ENCODE measurements at places on chromosomes 6 and 20.

GRCh38 chr20:34473262-34473883 lies 42.8 kb upstream of the DYNLRB1 start:
- no peak for DNase-seq

GRCh38 chr6:16635291-16635809 lies 125.9 kb downstream of the ATXN1 start:
- DNase-seq, result no peak

DNA sequence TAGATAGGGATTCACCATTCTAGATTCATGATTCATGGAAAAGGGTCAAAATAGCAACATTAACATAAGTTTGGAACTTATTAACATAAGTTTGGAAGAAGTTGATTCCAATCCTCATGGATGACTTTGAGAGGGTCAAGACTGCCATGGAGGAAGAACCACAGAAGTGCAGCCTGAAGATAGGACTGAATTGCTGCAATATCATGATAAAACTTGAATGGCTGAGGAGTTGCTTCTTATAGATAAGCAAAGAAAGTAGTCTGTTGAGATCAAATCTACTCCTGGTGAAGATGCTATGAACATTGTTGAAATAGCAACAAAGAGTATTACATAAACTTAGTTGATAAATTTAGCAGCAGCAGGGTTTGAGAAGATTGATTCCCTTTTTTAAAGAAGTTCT lies 62.2 kb downstream of the GMDS start:
- no peak for DNase-seq

DNA sequence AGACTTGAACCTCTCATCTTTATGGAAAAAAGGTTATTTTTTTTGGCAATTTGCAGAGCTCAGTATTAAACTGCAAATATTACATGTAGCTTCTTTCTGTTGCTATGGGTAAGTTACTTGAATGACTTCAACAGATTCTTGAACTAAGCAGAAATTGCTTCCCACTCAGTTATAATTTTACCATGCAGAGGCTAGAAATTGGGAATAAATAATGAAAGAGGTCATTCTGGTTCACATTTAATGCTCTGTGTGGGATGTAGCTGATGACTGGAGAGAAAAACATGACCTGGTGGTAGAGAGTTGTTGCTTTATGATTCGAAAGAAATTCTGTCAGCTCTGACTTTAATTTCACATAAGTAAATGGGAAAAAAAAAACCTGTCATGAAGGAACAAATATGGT lies 16.8 kb upstream of the ADGB start:
- DNase-seq, result no peak

GRCh38 chr20:24766826-24767622 lies 182.0 kb upstream of the CST7 start:
- no peak for DNase-seq

GRCh38 chr6:18049646-18050045 lies 62.2 kb upstream of the KIF13A start:
- DNase-seq, result no peak

DNA sequence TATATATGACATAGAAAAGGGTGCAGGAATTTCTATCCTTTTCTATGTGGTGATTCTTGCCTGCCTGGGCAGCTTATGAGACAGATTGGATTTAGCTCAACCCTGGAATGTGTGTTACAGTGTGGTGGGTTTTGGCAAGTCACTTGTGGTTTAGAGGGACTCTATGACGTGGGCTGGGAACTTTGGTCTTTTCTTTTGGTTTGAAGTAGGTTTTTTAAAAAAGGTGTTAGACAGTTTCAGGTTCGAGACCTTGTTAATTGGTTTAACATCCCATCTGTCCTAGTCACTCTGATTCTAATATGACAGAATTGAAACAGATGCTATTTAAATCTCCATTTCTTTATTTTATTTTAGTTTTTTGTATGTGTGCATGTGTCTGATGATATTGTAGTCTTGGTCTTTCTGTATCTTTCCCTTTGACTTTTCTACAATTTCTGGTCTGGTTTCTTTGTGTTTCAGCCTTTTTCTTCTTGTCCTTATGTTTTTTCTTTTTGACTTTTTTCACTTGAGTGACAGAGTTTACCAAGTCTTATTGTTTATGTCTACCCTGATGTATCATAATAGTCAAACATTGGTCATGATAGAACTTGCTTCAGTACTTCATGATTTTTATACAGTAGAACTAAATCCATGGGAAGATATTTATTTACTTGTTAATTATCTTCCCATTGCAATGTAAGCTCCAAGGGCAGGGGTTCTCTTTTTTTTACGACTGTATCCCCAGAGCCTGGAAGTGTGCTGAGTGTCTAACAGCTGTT lies 174.3 kb downstream of the CDKAL1 start:
- DNase-seq, result no peak

- no peak for DNase-seq
These were observed at the start of gene TOX2 for GRCh38 chr20:43914311-43915210. Gene TOX2 (plus strand): TSS chr20:43914852. CDS start chr20:43914892, 40 bp downstream.

DNA sequence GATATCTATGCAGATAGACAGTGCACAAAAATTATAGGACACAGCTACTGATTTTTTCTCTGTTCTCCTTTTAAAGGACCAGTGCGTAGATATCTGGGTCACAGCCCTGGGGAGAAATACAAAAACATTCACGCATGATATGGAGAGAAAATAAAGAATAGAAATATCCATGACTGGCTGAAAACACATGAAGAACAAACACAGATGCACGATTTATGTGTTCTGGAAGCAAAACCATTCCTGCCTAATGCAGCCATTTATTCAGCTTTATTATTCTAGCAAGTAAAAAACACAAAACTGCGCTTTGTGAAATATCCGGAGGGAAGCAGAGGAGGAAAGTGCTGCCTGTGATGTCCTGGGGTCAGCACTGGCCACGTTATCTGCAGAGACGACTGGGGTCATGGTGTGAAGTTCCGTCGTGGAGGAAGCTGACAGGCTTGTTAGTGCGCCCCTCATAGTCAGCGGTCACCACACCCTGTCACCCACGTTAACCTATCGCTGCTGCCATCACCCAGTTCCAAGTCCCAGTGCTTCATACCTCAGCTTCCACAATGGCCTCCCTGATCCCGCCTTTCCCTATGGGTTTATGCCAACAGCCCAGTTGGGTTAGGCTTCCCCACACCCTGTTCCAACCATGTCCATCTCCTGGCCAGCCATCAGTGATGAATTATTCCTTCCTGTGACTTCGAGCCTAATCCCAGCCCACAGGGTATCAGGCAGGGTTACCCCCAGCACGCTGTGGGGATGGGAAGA lies 86.6 kb upstream of the RPS6KA2 start:
- no peak for DNase-seq

GRCh38 chr20:10579942-10580341 lies 93.9 kb downstream of the JAG1 start:
- DNase-seq, result no peak

GRCh38 chr20:52731093-52731492 lies 241.1 kb upstream of the TSHZ2 start:
- peak; percentile 74 for DNase-seq

DNA sequence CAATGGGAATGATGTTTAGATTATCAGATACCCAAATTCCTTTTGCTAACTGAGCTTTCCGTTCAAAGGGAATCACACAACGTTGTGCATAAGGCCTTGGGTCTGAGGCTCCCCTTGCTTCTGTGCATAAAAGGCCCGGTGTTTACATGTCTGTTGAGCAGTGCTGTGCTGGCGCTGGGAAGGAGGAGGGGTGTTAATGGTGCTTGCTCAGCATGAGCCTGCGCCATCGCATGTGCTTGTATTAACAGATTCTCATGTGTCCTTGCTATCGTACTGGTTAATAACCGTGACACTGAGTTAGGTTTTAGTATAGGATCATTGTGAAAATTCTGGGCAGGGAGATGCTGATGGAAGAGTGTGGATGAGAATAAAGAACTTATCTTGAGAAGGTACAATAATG lies 62.3 kb upstream of the TRAF3IP2 start:
- no peak for DNase-seq

- no peak for DNase-seq
These were observed 1144.5 kb downstream of the HACE1 start for GRCh38 chr6:103715269-103715668.

GRCh38 chr6:31521835-31522234 lies 6.9 kb upstream of the MCCD1 start:
- no peak for DNase-seq

- DNase-seq, result no peak
These were observed 564.8 kb downstream of the LMBRD1 start for GRCh38 chr6:69232008-69232407.

- DNase-seq, result no peak
These were observed 14.7 kb downstream of the KCNQ2 start for GRCh38 chr20:63457737-63458136.

- DNase-seq, result no peak
These were observed 698.1 kb downstream of the DHX35 start for GRCh38 chr20:39660226-39660625.

DNA sequence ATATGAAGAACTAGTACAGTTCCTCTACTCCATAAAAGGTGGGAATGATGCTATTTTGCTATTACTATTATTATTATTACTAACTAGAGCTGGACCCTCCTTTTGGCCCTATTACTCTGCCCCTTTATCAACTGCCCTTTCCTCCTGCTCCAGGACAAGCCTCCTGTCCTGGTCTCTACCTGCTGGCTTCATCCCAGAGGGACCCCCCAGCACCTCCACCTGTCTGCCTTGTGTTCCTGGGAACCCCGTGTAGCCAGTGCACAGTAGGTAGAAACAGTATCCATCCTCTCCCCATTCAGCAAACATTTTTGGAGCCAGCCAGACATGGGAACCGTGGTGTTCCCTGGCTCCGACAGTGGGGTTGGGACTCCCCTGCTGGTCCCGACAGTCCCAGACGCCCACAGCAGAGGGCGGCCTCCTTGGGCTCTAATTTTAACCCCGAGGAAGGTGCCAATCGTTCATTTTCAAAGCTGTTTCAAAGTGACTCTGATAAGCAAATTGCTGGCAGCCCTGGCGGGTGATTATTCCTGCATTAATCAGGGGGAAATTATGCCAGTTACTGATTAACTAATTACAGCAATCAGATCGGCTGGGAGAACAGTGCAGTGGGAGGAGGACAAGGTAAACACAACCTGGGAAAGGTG lies 44.2 kb upstream of the MDGA1 start:
- no peak for DNase-seq

- no peak for DNase-seq
These were observed 40.4 kb downstream of the IRF4 start for GRCh38 chr6:431986-432385.

DNA sequence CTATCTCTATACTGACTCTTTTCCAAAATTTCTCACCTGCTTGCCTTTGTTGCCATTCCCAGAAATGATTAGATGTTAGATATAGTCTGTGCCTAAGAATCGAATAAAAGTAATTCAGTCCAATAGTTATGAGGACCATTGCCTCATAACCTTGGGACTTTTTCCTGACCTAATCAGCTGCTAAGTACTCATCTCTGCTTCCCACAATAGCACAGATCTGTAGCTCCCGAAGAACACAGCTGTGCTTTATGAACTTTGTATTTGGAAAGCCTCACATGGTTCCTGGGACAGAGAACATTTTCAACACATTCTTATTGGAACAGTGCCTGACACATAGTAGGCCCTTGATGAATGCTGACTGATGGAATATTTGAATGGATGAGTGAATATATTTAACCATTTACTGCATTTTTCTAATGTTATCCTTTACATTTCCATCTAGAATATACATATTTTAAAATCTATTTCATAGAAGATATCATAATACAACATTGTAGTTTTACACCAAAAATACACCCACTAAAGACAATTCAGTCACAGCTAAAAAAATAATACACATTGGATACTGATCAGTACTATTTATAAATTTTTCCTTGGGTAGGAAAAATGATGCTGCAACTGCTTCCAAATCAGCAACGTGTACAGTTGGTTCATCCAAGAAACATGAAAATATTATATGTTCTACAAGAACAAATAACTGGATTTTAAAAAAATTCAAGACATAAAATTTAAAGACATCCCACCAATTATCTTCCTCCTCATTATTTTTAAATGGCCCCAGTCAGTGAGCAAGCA lies 53.9 kb downstream of the HS3ST5 start:
- no peak for DNase-seq

DNA sequence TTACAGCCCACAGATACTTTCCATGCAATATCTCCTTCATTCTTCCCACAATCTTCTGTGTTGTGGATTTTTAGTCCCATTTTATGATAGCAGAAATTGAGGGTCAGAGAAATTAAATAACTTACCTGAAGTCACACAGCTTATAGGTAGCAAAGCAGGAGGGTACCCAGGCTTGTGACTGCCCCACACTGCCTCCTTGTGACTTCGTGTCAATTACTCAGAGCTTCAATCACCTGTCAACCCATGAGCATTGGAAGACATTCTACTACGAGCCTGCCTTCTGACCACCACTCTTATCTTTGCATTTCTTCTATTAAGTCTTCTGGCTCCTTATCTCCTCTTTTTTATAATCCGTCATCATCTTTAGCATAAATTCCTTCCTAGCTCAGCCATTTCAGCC lies 71.6 kb upstream of the NRSN1 start:
- no peak for DNase-seq

- no peak for DNase-seq
These were observed 6.2 kb downstream of the ELMO2 start for GRCh38 chr20:46400253-46400652.

GRCh38 chr20:45467861-45468260 lies 1.7 kb upstream of the WFDC2 start:
- DNase-seq, result peak; percentile 81

DNA sequence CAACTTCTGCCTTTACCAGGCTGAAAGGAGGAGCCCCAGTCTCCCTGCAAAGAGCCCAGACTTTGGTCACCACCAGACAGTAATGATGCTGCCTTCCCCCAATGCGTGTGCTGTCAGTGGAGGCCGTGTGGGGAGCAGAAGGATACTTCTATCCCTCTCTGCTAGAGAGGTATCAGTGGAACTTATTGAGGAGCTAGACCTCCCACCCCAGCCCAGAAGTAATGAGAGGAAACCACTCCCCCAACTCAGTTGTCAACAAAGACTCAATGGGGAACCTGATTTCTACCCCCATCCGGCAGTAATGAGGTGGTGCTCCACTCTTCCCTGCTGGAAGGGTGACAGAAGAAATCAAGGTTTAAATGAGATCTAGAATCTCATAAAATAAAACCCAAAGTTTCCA lies 4.4 kb upstream of the WFDC8 start:
- no peak for DNase-seq

DNA sequence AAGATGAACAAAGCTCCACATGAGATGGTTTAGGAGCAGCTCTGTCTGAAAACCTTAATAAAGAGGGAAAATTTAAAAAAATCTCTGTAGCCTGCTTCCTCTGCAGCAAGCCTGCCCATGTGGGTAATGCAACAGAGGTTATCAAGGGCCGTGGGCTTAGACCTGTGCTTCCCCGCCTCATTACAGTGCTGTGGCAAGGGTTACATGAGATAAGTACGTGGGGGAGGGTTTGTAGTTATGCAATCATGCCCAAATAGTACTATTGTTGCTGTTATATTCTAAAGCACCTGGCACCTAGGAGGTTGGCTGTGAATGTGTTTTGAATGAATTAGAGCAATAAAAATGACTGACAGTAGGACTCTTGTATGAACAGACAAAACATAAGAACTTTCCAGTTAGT lies 68.3 kb downstream of the PKHD1 start:
- DNase-seq, result no peak

GRCh38 chr6:38302838-38303237 lies 336.9 kb downstream of the BTBD9 start:
- DNase-seq, result no peak

GRCh38 chr6:111486921-111487320 lies 3.9 kb upstream of the REV3L start:
- peak; percentile 37 for DNase-seq

- DNase-seq, result no peak
These were observed 230.1 kb downstream of the SYNDIG1 start for GRCh38 chr20:24699321-24700165.
